Activated CD8-positive, alpha-beta memory T cell treated with anti-CD3 and anti-CD28 coated beads for 1 hour (primary cell): ENCODE measurements at places on chromosomes 5 and 9.

- no peak for DNase-seq
Measured at GRCh38 chr5:151522226-151522625, 68.9 kb downstream of the FAT2 start.

DNA sequence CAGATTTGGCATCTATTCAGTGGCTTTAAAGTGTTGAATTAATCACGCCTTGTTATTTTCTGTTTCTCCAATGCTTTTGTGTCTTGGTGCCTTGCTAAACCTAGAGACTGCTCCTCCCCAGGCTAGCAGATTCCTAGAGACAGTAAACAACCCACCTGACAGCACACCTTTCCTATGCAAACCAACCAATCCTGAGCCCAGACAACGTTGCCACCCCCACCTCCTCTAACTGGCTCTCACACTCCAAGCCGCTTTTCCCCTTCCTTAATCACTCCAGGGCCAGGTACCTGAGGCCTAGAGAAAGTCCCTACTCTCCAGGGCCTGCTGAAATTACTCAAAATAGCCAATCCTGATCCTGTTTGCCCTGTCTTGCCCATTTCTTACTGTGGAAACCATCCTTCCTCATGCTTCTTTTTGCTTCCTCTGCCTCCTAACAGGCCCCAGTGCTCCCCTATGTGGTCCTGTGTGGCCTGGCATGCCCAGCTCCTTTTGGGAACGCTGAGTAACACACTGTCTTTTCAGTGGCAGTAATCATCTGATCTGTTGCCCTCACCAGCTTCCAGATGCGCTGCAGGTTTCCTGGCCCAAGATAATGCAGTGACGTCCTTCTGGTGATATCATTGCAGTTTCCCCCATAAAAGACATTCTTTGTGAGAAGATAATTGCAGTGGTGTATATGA, 53.4 kb downstream of the GAS1 start:
- DNase-seq: no peak

GRCh38 chr5:131466171-131466766, 168.8 kb downstream of the RAPGEF6 start:
- no peak for DNase-seq

GRCh38 chr5:129639331-129639730, 108.6 kb upstream of the MINAR2 start:
- no peak for DNase-seq

- DNase-seq: no peak
Measured at GRCh38 chr9:98522487-98522886, 186.2 kb downstream of the GABBR2 start.

GRCh38 chr9:3401221-3401954, 124.4 kb downstream of the RFX3 start:
- DNase-seq: no peak

GRCh38 chr5:139645430-139645871, 2.7 kb upstream of the CXXC5 start:
- DNase-seq: no peak

DNA sequence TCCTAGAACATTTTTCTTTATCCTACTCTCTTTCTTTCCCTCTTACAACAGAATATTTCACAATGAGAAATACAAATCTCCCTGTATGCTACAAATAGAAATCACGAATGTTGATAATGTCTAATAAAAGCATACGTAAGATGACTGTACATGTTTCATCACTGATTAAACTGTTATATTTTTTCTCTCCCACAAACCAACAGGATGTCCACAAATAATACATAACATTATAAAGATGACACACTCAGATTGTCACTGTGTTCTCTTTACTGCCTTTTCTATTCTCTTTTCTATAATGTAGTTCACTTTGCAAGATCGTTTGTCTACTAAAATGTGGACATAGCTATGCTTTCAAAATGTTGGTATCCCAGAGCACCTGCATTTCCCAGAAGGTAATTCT, 90.7 kb upstream of the PARP8 start:
- DNase-seq: no peak

GRCh38 chr5:591746-592145, 20.4 kb upstream of the CEP72 start:
- DNase-seq: no peak

GRCh38 chr9:106921341-106921899, 58.5 kb downstream of the ZNF462 start:
- no peak for DNase-seq

- no peak for DNase-seq
Measured at GRCh38 chr9:136048560-136049411, 46.3 kb downstream of the NACC2 start.

DNA sequence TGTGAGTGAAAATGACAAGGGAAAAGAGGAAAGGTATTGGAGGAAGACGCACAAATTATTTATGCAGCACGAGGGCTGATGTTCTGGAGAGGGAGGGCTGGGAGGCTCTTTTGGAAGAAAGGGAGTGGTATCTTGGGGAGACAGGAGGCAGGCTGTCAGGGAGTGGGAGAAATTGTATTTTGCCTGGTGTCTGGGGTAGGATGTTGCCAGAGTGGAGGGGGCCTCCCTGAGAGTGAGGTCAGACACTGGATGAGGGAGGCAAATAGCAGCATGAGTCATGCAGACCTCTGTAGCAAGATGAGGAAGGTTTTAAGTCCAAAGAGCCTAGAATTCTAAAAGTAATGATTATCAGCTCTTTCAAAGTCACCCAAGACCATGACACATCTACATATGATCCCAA, 158.0 kb downstream of the DMRT2 start:
- no peak for DNase-seq

- DNase-seq: no peak
Measured at GRCh38 chr5:55911784-55912653, 60.9 kb downstream of the IL31RA start.

- DNase-seq: no peak
Measured at GRCh38 chr5:133439859-133440258, 172.5 kb downstream of the FSTL4 start.
